H4 (cell line): ENCODE measurements at places on chromosomes 16 and 17.
A peak's percentile ranks its signal among the peaks of the same experiment; 100 is the strongest.

- DNase-seq = peak; percentile 85
These were observed 16.1 kb downstream of the G6PC3 start for GRCh38 chr17:44086364-44087311.

DNA sequence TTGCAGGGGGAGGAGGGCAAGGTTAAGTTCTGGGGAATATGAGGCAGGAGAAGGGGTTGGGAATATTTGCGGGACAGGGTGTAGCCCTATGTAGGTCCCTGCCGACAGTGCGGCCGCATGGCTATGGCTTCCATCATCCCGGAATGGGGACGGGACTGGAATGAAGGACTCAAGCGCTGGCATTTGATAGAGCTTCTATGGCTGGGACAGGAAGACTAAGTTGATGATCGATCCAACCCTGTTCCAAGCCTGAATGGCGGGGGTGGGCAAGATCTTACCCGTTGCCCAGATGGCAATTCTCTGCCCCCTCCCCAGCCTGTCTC lies 47.1 kb downstream of the SRCIN1 start:
- no peak for DNase-seq

- no peak for DNase-seq
These were observed 41.1 kb upstream of the IL34 start for GRCh38 chr16:70605283-70605657.

GRCh38 chr16:4392382-4393239 lies 21.0 kb downstream of the VASN start:
- DNase-seq = peak; percentile 90
